ENCODE measurements at places on chromosomes 7 and 10.

DNA sequence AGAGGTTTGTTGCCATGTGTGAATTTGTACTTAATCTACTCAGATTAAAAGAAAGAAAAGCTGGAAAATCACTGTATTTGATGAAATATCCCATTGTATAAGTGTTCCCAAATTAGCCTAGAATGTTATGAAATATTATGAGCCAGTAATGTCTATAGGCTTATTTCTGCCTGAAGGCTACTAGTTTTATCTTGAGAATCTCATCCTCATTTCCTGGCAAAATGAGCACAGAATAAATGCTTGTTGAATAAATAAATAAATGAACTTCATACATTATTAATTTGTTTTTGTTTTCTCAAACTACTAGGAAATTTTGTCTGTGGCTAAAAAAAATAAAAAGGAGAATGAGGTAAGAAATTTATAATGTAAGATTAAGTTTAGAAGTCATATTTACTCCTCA is 25.5 kb downstream of the HELLS start:
- no peak for DNase-seq

DNA sequence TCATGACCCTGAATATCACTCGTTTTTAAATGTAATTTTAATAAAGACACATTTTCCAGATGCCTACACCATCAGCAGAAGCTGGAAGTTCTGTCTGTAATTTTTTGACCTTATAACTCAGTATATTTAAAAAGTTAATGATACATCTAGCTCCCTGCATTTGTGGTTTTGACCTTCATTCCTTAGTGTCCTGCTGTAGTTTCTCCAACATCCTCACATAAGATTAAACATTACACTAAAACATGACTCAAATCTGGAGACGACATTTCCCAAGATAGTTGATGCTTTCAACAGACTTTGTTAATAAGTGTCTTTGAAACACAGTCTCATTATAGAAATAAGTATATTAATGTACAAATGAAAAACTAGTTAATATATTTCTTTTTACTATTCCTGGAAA is 363.1 kb downstream of the POM121L12 start:
- DNase-seq: no peak

DNA sequence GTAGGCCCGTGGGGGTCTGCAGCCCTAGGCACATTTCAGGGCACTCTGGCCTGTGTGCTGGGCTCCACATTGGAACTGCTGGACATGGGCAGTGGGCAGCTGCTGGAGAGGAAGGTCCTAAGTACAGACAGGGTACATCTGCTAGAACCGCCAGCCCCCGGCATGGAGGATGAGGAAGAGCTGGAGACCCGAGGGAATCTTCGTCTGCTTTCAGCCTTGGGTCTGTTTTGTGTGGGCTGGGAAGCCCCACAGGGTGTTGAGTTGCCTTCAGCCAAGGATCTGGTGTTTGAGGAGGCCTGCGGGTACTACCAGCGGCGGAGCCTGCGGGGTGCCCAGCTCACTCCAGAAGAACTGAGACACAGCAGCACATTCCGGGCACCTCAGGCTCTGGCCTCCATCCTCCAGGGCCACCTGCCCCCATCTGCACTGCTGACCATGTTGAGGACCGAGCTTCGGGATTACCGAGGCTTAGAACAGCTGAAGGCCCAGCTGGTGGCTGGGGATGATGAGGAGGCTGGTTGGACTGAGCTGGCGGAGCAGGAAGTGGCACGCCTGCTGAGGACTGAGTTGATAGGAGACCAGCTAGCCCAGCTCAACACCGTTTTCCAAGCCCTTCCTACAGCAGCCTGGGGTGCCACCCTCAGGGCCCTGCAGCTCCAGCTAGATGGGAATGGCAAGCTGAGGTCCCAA is 1.4 kb downstream of the HPS6 start:
- no peak for DNase-seq

- no peak for DNase-seq
These were observed at the start of gene PAPOLB for GRCh38 chr7:4861673-4862072. Gene PAPOLB (minus strand): TSS chr7:4862030. CDS start chr7:4861810, 220 bp downstream.

DNA sequence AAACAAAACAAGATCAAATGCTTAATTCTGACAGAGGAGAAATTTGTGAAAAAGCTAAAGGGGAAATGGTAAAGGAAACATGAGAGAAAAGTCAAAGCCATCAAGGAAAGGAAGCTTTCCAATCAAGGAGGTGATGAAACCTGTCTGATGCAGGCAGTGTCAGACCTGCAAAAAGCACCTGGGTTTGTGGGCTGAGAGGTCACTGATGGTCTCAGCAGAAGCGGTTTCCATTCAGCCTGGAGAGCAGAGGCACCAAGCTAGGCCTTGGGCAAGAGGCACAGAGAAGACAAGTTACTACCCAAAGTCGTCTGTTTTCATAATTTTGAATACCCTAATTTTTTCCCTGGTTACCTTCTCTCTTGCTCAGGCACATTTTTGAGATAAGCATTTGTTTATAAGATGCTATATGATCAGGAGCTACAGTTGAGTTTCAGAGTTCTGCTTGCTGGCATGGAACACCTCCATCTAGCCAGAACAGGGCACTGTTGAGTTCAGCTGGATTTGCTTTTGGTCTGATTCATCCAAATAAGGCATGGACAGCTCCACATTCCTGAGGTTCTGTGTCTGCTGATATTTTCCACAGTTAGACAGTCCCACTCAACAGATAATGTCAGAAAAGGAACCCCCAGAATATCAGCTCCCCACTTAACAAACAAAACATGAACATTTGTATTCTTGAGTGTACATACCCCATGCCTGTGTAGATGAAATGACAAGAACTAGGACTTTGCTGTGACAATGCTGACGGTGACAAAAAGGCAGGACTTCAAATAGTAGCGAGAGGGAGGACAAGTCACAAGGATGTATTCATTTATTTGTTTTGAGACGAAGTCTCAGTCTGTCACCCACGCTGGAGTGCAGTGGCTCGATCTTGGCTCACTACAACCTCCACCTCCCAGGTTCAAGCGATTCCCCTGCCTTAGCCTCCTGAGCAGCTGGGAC is 4.9 kb upstream of the PPIA start:
- no peak for DNase-seq

- no peak for DNase-seq
These were observed 45.1 kb downstream of the AMZ1 start for GRCh38 chr7:2732959-2733584.

GRCh38 chr10:99528494-99529441 is 4.0 kb upstream of the NKX2-3 start:
- DNase-seq: no peak

GRCh38 chr7:12178317-12178716 is 32.8 kb upstream of the TMEM106B start:
- no peak for DNase-seq

DNA sequence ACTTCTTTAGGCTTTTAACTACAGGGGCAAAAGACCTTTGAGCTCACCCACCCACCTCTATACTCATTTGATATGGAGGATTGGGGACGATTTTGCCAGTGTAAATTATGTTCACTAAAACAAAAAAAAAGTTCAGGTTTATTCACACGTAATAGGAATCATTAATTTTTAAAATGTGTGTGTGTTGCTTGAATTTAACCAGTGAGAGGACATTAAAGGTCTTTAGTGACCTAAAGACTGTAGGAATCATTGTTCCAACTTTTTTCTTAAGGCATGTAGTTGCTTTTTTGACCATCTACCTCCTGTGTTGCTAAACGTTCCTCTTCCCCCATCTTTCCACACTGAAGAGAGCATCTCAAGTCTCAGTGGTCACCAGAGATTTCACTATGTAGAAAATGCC is 1.1 kb downstream of the SSBP1 start:
- DNase-seq: no peak

- DNase-seq: no peak
These were observed 742.1 kb downstream of the GRID1 start for GRCh38 chr10:85624511-85624910.

GRCh38 chr7:157337316-157338149 is 729 bp downstream of the DNAJB6 start:
- no peak for DNase-seq

GRCh38 chr7:14432924-14433323 is 443.5 kb upstream of the ETV1 start:
- DNase-seq: no peak

DNA sequence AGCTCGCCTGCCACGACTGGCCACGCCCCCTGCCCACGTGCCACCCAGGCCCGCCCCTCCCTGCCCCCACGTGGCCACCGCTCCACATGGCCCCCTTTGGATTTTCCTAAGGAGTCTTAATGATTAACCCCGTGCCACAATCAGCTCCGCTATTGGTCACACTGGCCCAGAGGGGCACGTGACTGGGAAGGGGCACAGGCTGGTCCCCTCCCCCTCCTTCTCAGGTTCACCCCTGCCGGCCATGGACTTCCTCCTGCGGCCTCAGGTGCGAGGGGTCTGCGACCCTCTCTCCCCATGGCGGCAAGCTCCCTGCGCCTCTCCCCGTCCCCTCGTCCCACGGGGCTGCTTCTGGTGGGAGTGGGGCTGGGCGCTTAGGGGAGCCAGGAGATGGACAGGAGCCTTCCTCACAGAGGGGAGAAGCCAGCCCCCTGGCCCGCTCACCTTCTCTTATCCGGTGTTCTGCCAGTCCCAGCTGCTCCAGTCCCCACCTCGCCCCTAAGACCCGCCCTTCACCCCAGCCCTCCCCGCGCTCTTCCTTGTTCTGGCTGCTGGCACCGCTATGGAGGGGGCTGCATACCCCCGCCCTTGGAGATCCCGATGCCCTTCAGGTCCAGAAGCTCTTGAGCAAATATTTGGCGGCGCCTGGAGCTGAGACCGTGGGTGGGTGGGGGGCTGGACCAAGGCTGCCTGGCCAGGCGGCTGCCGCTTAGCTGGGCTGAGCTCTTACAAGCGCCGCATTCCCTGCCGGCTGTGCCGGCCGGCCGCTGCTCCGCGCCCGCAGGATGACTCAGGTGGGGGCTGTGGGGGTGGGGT is 3.2 kb downstream of the SLC4A2 start:
- DNase-seq: no peak

DNA sequence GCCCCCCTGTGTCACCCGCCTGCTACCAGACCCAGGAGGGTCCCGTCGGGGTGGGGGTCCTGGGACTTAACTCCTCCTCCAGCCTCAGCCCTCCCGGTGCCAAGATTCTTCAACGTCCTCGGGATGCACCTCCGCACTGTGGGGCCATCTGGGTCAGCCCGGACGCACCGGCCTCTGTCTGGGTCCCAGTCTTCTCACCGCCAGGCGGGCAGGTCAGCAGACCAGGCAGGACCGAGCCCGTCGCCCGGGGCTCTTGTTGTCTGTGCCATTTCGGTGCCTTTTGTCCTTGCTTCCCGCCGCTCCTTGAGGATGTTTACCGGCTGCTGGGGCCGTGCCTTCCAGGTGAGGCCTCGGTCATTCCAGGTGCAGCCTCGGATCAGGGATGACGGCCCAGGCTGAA is 32.1 kb upstream of the PSMG3 start:
- DNase-seq: no peak

DNA sequence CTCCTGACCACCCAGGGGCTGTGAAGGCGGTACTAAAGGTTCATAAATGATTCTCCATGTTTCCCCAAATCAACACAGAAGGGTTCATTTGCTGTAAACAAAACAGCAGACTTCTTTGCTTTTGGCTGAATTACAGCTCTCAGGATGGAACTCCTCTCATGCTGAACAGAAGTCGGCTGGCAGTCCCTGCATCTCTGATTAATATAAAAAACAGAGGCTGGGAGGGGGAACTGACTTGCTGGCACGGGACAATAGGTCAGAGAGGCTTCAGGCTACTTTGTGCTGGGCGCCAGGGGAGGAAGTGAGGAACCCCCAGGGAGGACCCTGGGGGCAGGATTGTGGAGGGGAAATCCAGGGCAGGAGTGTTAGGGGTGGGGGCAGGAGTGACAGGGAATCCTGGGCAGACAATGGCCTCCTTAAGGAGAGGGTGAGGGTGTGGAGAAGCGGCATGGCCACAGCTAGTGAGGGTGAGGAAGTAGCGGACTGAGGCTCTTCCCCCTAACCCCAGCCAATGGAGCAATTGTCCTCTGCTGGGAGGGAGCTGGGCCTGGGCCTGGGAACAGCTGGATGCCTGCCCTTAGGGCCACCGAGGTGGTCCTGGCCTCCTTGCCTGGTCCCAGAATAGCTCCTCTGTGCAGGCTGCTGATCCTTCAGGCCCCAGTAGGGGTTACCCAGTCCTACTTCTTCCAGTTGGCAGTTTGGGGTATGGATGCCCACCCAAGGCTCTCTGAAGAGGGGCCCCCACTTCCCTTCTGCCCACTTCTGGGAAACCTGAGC is 9.2 kb upstream of the SFRP5 start:
- DNase-seq: no peak

DNA sequence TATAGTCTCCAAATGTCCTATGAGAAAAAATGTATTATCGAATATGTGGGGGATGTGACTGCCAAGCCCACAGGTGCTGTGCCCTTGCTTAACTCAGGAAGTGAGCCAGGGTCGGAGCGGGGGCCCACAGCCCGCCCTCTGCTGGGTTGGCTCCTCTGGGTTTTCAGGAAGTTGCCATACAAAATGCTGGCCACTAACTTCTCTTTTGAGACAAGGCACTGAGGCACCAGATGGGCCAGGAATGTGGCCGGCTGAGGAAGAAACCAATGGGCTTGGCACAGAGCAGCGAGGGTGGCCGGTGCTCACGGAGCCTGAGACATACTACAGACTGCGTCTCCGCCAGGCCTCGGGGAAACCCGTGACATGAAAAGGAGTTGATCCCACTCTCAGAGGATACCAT is 58.9 kb downstream of the FAM53B start:
- no peak for DNase-seq

DNA sequence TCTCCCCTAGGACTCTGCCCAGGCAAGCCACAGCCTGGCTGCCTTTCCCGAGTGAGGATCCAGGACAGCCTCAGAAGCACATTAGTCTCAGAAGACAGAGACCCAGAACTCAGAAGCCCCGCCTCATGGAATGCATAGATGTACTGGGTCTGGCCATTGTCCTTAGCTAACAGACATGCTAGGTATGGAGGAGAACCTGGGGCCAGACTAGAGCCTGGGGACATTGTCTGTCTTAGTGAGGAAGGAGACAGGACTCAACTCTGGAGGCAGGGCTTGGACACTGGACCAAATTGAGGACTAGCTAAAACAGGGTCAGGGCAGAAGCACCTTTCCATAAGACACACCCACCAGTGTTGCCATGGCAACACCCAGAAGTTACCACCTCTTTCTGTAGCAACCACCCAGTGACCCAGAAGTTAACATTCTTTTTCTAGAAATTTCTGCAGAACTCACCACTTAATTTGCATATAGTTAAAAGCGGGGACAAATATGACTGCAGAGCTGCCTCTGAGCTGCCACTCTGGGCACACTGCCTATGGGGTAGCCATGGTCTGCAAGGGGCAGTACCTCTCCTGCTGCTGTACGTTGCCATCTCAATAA is 27.5 kb downstream of the TLX1 start:
- DNase-seq: no peak

DNA sequence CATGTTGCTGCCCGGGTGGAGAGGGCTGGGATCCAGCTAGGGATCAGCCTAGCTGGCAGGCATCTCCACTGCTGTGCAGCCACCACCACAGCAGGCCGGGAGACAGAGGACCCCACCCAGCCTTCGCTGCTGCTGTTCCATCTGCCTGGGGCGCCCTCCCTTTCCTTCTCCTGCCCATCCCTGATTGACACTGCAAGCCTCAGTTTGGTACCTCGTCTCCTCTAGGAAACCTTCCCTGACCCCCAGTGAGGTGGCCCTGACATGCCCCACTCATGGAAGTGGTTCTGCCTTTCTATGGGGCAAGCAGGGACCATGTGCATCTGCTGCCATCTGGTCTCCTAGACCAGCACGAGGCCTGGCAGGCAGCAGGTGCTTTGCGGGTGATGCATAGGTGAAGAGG is 30.4 kb upstream of the DPYSL4 start:
- no peak for DNase-seq

GRCh38 chr10:79559726-79560125 is 481 bp downstream of the SFTPA2 start:
- DNase-seq: no peak
